ENCODE measurements at places on chromosomes 12 and 14.
A peak's percentile ranks its signal among the peaks of the same experiment; 100 is the strongest.

- DNase-seq, result no peak
Observed at GRCh38 chr12:23862701-23863100, 86.8 kb downstream of the SOX5 start.

GRCh38 chr12:44847888-44848702 is 28.0 kb downstream of the NELL2 start:
- DNase-seq, result no peak

DNA sequence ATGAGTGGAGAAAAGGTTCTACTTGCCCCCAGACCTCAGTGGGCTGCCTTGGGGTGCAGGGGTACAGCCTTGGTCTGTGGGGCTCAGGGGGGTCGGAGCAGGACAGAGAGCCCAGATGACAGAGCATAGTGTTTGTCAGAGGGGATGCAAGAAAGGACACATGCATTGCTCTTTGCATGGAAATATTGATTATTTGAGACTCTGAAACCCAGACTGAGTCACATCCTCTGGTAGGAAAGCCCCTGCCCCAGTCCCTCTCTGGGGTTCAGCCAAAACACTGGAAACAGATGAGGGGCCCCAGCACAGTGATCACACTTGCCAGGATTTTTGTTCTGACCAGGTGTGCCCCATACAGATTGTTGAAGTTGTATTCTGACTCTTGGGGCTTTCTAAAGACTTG is 1094.4 kb downstream of the BCL11B start:
- no peak for DNase-seq

DNA sequence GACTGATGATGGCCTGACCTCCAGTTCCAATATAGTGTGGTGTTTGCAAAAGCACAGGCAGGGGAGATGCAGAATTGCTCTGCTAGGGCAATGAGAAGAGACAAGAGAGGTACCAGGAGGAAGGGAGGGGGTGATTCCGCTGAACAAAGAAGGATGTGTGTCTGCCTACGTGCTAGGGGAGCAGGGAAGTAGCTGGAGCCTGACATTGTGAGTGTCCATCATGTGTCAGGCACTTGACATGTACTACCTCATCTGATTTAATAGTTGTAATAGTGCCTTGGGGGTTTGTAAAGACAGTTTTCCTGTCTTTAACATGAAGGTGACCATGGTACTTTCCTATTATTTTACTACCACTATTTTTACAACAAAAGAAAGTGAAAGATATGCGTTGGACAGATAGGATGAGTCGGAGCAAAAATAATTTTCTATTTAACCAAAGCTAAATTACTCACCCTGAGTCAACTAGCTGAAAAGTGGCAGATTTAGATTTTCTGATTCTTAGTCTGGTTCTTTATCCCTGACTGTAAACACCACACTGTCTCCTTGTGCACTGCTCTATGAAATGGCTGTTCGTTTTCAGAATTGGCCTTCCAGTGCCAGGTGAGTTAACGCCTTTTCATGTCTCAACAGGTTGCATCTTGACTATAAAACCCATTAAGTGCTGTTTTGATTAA is 33.7 kb upstream of the TEAD4 start:
- peak; percentile 25 for DNase-seq

DNA sequence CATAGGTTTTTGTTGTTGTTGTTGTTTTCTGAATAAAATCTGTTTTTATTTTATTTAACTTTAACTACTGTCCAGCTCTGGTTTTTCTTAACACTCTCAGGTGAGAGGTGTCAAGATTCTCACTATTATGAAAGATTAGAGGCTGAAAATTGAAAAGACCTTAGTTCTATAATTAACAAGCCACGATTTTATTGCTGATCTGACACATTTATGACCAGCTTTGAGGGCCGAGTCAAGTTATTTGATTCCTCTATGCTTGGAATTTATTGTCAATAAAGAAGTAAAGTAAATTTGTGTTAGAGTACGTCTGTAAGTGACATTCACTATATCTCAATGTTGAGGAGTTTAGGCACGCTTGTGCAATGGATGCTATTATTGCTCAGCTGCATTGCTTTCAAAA is 808.8 kb downstream of the GALC start:
- DNase-seq, result no peak

DNA sequence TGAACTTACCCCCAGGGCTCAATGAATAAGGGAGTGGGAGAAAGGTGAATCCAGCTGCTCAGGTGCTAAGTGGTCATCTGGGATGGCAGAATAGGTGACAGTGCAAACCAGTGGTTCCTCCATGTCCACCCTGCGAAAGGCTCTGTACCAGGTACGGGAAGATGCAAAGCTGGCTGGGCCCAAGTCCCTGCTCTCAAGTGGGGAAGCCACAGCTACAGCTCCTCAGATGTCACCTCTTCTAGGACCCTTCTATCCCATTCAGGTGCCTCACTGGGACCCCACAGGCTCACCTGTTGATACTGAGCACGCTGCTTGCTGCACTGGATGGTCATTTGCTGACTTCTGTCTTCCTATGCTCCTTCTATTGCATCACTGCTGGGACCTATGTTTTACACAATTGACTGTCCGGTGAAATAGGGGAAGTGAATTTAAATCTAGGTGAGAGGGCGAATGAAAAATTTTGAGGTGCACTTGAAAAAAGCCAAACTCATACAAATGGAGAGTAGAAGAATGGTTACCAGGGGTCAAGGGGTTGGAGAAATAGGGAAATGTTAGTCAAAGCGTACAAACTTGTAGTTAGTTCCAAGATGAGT is 20.3 kb upstream of the PPP4R4 start:
- DNase-seq, result no peak

DNA sequence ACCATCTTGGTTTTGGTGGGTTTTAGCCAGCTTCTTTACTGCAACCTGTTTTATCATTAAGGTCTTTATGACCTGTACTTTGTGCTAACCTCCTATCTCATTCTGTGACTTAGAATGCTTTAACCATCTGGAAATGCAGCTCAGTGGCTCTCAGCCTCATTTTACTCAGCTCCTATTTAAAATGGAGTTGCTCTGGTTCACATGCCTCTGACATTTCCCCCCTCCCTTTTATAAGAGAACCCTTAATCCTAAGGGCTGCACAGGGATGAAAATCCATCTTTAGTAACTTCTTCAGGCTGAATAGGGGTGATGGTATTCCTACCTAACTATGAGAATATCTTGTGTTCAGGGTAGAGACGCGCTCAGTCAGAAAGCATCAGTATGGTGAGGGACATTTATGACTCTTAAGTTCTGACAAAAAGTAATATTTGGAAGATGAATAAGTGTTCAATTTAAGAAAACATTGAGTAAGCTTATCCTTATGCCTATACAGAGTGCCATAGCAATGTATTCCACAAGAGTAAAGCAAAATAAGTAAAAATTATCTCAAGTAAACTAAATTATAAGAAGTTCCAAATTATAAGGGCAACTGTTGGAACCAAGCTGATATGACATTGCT is 15.2 kb downstream of the SLC38A1 start:
- no peak for DNase-seq

- DNase-seq, result no peak
Observed at GRCh38 chr14:43674273-43674672, 832.8 kb downstream of the FSCB start.

- no peak for DNase-seq
Observed at GRCh38 chr12:131232036-131232435, 278.3 kb downstream of the ADGRD1 start.

DNA sequence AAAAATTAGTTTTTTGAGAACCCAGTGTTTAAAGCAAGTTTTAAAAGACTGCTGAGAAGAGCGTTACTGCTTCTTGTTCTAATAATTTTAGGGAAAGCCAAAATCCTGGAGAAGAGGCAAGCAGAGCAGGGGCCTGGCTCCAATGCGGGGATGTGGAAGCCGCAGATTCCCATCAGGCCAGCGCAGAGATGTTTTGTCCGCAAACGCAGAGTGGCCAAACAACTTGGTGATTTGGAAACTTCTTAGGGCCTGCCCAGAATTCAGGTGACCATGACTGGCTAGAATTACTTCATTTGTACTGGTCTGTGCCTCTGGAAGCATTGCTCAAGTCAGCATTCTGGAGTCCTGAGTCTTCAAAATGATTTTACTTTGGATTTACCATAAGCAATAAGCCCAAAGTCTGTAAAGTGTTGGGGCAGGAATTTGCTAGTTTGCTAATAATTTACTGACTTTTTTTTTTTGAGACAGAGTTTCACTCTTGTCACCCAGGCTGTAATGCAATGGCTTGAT is 208.4 kb downstream of the PPM1H start:
- no peak for DNase-seq

- peak; percentile 40 for DNase-seq
Observed at GRCh38 chr14:57390806-57391516, 575 bp downstream of the NAA30 start.

- DNase-seq, result no peak
Observed at GRCh38 chr14:58947814-58948445, 240.5 kb upstream of the DAAM1 start.

DNA sequence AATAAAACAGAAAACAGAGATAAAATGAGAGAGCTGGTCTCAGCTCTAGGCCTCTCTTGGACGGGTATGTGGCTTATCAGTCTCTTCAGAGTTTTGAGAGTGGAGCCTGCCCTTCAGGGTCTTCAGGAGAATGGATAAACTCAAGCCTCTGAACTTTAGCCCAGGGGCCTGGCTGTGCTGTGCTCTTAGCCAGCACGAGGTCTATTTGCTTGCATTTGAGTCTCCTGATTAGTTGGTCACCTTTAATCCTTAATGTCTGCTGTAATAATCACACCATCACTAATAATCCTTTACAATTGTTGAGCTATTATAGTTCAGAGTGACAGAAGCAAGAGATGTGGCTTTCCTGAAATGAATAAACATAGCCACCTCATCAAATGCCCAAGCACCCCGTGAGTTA is 24.3 kb downstream of the KRT80 start:
- DNase-seq, result no peak
